ENCODE measurements at places on chromosomes 1 and 21.
A peak's percentile ranks its signal among the peaks of the same experiment; 100 is the strongest.

DNA sequence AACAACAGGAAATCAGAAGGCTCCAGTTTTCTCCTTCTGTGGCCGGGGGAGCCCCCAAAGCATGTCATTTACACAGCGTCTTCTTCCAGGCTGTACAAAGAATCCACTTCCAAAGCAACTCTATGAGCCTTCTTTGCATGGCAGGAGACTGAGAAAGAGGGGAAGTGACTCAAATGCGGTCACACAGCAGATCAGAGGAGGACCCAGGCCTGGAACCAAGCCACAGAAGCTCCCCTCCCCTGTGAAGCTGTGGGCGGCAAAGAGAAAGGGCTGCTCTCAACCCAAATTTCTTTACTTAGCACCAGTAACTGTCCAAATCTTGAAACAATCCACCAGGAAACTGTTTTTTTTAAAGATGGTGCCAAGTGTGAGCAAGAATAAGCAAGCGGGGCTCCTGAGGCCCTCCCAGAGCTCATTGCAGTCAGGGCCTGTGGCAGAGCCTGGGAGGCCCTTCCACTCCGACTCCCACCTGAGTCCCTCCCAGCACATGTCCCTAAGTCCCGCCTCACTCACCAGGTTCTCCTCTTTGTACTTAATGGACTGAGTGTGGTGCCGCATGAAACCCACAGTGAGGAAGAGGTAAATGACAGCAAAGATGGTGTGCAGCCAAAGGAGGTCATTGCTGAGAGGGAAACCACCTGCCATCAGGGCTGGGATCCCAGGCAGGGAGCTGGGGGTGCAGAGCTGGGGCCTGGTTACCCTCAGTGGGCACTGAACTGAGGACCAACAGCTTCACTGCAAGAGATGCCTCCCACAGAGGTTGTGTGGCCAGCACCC lies 15.9 kb downstream of the TMEM63A start:
- DNase-seq, result peak; percentile 57

DNA sequence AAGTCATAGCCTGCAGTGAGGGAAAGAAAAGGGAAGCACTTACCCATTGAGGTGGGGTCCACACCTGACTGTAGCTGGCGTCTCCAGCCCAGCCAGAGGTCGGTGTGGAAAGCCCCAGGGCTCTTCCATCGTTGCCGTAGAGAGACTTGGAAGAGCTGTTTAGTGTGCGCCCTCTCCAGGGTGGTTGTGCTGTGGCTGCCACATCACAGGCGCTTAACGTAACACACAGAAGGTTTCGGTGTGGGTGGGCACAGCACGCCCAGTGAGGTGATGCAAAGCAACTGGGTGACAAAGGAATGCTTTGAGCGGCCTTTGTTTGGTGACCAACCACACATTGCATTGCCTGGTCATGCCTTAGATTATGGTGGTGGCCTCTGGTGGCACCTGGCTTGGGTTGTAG lies 36.8 kb upstream of the KIF1B start:
- DNase-seq, result no peak

- no peak for DNase-seq
Measured at GRCh38 chr1:67687649-67688048, 2.6 kb downstream of the GADD45A start.

DNA sequence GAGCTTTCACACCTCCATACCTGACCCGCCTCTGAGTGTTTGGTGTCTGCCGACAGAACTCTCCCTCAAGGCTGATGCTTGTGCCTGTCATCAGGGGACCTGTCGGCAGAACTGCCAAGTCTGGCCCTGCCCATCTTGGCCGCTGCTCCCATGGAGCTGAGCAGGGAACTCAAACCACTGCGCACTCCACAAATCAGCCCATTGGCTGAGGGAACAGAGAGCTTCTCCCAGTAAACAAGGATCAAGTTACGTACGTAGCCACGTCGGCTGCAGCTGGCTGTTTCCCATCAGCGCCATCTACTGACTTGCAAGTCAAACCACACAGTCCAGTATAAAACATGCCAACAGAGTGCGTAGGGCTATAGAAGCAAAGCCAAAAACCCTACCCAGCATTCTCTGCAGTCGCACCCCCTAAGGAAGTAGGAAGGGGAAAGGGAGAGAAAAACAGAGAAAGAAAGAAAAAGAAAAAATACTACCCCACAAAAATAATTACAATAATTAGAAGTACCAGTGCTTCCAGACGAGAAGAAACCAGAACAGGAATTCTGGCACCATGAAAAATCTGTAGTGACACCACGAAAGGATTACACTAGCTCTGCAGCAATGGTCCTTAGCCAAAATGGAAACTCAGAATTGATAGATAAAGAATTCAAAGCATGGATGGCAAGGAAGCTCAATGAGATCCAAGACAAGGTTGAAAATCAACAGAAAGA lies 13.1 kb downstream of the KRTAP13-1 start:
- DNase-seq, result no peak

DNA sequence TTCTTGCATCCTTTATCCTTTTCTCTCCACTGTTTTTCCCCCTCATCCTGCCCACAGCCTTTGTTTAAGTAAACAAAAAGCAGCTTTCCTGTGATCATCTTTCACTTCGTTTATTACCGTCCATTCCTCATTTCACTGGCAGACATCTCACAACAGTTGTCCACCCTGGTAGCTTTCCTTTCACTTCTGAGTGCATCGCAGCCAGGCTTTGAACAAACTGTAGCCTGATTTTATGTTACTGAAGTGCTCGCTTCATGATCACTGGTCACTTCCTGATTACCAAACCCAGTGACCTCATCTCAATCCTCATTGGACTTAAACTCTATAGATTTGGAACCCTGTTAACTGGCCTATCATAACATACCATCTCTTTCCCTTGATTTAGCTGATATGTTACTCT lies 67.7 kb downstream of the SDCCAG8 start:
- DNase-seq, result no peak

DNA sequence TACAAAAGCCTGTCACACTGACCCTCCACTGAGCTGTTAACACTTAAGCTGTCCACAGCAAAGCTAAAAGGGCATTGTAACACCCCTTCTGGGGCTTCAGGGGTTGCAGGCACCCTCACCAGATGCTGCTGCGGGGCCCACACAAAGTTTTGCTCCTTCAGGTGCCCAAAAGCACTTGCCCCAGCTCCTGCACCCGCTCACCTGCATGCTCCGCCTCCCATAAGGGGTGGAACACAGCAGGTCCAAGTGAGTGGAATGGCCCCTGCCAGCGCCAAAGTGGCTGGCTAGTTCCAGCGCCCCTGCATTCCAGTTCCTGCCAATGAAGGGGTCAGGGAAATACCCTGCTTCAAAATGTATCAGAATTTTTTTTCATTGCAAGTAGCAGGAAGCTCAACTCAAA lies 7.3 kb upstream of the RBP7 start:
- no peak for DNase-seq

GRCh38 chr1:156082309-156083091 lies at the start of gene MEX3A:
Gene MEX3A (minus strand): TSS chr1:156082465. CDS start chr1:156081998, 467 bp downstream.
- no peak for DNase-seq

DNA sequence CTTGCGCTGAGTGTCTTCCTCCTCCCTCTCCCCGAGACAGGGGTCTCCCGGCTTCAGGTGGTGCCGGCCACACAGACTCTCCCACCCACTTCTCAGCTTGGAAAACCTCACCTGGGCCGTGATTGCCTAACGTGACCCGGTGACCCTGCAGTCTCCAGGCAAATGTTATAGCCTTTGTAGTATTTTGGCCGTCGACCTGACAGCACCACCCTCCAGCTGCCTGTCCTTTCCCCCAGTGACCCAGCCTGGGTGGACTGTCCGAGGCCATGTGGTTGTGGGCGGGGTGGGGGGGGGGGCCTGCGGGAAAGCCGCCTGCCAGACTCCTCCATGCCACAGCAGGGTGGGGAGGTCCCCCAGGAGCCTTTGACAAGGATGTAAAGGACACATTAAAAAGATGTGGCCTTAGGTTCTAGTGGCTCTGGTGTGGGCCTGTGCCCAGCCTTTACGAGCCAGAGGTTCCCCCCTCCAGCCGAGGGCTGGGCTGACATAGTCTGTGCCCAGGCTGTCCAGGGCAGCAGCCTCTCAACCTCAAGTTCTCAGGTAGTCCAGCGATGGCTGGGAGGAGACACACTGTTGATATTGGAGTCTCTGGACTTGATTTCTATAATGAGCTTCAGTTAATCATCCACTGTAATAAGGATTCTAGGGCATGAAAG lies 8.1 kb downstream of the TOR3A start:
- no peak for DNase-seq

Data from activated CD4-positive, alpha-beta T cell treated with anti-CD3 and anti-CD28 coated beads for 24 hours (primary cell).